ENCODE measurements at places on chromosomes 12 and 14.

GRCh38 chr14:23215421-23215820, 22.3 kb upstream of the RNF212B start:
- DNase-seq = no peak

- no peak for DNase-seq
These were observed 198.4 kb downstream of the NELL2 start for GRCh38 chr12:44677724-44678123.

- DNase-seq = no peak
These were observed 4.8 kb downstream of the CDKN1B start for GRCh38 chr12:12721814-12722434.

GRCh38 chr12:70854138-70854537, 66.4 kb downstream of the PTPRR start:
- no peak for DNase-seq

DNA sequence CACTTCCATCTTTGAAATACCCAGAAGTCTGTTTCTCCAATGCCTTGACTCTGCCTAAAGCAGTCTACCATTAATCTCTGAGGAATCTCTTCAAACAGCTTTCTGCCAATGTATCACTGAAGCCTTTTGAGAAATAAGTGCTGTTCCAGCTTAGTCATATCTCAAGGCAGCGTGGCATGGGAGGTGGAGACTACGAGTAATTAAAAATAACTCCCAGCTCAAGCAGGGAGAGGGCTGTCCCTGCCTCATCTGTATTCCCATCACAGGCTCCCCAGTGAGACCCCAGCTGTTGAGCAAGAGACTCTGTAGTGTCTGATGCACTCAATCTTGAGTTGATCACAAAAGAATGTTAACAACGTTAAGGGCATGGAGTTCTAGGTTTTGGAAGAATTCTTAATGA, 700.6 kb downstream of the DIO2 start:
- no peak for DNase-seq
